ENCODE measurements at places on chromosomes 16 and 17. TPM values are rescaled to one million over a fixed set of nuclear protein-coding genes. Genes with fewer than 3 reads are reported as not detected.
A peak's percentile ranks its signal among the peaks of the same experiment; 100 is the strongest.

- peak; percentile 77 for DNase-seq
Observed at GRCh38 chr17:77247048-77247541, 106.3 kb downstream of the SEC14L1 start.

- DNase-seq = no peak
Observed at GRCh38 chr16:87835882-87836331, 33.4 kb downstream of the SLC7A5 start.

MFSD6L gene
- total RNA-seq = not detected

PERCC1 gene
- 0.50 TPM for total RNA-seq

DNA sequence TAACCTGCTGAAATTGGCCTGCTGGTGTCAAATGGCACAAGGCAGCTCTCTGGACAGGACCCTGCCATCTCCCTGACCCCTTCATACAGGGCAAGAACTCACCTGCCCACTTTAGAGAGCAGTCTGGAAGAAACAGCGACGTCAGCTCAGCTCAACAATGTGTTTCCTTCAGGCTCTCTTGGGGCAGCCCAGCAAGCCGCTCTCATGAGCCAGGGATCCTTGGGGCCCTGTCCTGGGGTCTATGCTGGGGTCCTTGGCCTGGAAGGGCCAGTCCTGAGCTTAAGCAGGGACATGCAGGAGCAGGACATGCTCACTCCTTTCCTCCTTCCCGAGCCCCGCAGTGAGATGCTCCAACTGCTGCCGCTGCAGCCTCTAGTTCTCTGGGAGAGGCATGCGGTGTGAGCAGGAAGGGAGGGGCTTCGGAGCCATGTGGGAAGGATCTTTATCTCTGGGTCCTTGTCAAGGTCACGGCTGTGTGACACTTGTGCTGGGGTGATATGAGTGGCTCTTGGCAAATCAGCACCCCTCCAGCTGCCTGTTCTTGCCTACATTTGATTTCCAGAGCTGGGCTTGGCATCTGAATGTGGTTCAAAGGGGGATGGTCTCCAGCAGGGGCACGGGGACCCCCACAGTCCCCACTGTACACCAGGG is 3.4 kb downstream of the C1QTNF1 start:
- no peak for DNase-seq

GRCh38 chr16:72875291-72876031 is 172.5 kb downstream of the ZFHX3 start:
- no peak for DNase-seq

- DNase-seq = no peak
Observed at GRCh38 chr16:50479771-50480170, 68.4 kb upstream of the NKD1 start.

GRCh38 chr16:68644715-68645493 is at the start of gene CDH3:
Gene CDH3, plus strand, starts transcription at chr16:68645310. Its CDS starts 70 bp downstream, at chr16:68645380.
- DNase-seq = peak; percentile 7

DNA sequence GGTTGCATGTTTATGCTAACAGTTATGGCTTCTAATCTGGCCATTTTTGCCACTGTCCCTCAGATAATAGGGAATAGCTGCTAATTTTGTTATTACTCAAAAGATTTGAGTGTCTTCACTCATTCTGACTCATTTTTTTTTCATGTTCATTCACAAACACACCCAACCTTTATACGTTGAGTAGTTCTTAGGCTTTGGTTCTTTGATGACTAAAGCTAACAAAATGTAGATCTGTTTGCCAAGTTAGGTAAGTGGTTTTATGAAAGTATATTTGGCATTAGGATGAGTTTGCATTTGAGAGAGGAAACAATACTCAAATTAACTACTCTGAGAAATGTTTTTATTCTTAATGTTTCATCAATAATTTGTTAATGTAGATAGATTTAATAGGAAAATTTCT is 3.6 kb downstream of the MAP2K4 start:
- DNase-seq = no peak

TBC1D3E gene
- 0.17 TPM for total RNA-seq

GRCh38 chr17:59347975-59348391 is 16.5 kb downstream of the YPEL2 start:
- DNase-seq = no peak

GRCh38 chr16:11629071-11630030 is 38.9 kb upstream of the SNN start:
- no peak for DNase-seq

GRCh38 chr17:60155815-60156214 is 6.0 kb downstream of the CA4 start:
- DNase-seq = no peak

GRCh38 chr17:69828087-69828486 is 246.9 kb upstream of the KCNJ16 start:
- no peak for DNase-seq

LAT gene
- total RNA-seq = 349 TPM

- DNase-seq = no peak
Observed at GRCh38 chr16:4320571-4321137, 4.8 kb downstream of the GLIS2 start.

DNA sequence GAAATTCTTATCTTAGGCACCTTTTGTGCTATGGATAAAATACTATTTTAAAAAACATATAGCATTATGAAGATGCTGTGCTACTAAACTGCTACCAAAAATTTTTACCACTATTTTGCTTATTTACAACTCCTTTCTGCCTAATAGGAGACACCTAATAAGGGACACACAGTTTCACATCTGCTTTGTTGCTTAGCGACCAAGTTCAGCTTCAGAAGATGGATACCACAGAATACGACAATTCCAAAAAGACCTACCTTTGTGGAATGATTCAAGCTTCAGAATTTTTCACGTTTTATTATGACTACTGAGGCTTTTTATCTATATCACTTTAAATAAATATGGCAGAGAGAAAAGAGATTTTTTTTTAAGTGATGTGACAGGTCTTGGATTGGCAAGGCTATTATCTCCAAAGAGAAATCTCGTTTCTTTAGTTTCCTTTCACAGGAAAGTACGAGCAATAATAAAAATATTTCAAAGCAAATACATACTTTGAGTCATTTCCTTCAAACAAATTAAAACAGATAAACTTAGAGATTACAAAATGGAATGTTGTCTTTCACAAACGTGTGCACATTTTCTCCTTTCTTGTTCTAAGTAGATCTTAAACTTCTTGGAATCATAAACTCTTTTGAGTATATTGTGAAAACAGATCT is 35.4 kb downstream of the SPAG9 start:
- DNase-seq = no peak

GUCY2D gene
- total RNA-seq = not detected

GRCh38 chr16:85256190-85256739 is 144.0 kb upstream of the CIBAR2 start:
- DNase-seq = no peak

DNA sequence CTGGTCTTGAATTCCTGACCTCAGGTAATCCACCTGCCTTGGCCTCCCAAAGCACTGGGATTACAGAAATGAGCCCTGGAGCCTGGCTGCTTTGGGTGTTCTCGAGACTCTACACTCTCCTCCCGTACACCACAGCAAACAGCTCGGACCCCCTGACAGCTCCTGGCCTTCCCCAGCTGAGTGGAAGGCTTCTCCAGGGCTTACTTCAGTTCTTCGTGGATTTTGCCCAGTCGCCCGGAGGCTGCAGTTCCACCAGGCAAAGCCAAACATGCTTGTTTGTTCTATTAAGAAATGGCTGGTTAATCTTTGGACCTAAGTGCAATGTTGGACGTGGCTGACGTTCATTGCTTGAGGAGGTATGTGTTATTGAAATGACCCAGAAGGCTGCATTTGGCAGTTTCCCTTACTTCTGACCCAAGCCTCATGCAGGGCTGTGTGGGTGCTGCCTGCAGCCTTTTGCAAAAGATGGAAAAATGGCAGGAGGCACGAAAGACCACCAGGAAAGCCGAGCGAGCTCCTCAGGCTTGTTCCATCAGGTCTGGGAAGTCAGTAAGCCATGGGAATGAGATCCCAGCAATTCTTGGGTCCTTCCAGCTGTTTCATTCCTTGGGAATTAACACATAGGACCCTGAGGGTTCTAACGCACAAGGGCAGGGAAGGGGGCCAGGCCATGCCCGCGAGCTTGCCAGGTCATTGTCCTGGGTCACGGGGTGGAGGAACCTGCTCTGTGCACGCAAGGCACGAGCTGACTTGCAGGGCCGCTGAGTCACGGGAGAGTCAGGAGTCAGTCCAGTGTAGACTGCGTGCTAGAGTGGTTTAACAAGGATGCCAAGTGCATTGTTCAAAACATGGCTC is 23.9 kb upstream of the KLHDC4 start:
- no peak for DNase-seq

NPIPA5 gene
- 37.5 TPM for total RNA-seq

- no peak for DNase-seq
Observed at GRCh38 chr16:85137323-85138072, 25.2 kb upstream of the CIBAR2 start.

DNA sequence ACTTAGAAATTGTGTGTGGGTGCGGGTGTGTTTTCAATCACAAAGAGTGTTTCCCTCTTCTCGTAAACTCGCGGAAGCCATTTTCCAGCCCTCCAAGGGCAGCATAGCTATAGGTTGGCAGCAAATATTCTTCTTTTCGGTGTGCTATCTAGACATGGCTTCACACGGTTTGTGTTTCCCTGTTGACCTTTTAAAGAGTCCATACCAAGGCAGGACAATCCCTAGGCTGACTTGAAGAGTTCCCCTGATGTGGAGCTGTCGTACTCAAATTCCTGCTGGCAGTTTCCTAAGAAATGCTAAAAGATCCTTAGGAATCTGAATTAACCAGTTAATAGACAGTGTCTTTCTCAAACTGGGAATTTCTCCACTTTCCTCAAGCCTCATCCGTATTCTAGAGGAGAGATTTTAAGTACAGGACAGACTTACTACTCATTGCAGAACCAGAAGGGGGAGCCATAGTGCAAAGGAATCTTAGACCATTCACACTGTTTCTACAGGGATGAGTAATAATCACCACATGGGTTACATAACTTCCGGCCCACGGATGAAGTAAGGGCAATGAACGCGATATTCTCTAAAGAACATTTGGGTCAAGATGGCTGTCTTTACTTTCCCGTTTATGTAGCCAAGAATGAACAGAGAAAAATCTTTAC is 288.6 kb upstream of the ELAC2 start:
- DNase-seq = no peak

KRT24 gene
- not detected for total RNA-seq

- DNase-seq = no peak
Observed at GRCh38 chr16:80317599-80318037, 223.2 kb upstream of the DYNLRB2 start.

- no peak for DNase-seq
Observed at GRCh38 chr16:9090101-9090959, 1.1 kb upstream of the HAPSTR1 start.

TBC1D3I gene
- total RNA-seq = 1.3 TPM

DNA sequence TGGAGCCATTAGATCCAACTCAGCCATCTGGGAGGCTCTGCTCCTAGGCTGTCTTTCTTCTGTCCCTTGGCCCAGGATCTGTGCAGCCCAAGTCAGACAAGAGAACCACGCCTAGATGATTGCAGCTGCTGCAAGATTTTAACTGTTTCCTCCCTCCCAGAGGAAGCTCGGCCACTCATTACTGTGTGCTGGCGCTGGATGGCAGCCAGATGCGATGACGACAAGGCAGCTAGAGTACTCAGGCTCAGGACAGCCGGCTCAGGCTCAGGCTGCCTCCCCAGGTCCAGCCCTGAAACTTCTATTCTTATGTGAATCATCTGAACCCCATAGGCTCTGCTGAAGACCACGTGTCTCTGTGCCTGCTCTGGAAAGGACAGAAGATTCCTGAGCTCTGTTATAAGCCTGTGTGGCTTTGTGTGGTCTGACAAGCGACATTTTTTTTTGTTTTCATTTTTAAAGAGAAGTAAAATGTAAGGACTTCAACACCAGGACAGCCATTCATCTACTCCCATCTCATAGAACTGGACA is 32.1 kb upstream of the FBXW10B start:
- peak; percentile 11 for DNase-seq

PIK3R5 gene
- total RNA-seq = 89.4 TPM

- DNase-seq = no peak
Observed at GRCh38 chr17:50218071-50218759, 16.8 kb upstream of the COL1A1 start.

QRICH2 gene
- total RNA-seq = 5.3 TPM

- DNase-seq = no peak
Observed at GRCh38 chr16:951660-952301, 19.0 kb downstream of the LMF1 start.

DNA sequence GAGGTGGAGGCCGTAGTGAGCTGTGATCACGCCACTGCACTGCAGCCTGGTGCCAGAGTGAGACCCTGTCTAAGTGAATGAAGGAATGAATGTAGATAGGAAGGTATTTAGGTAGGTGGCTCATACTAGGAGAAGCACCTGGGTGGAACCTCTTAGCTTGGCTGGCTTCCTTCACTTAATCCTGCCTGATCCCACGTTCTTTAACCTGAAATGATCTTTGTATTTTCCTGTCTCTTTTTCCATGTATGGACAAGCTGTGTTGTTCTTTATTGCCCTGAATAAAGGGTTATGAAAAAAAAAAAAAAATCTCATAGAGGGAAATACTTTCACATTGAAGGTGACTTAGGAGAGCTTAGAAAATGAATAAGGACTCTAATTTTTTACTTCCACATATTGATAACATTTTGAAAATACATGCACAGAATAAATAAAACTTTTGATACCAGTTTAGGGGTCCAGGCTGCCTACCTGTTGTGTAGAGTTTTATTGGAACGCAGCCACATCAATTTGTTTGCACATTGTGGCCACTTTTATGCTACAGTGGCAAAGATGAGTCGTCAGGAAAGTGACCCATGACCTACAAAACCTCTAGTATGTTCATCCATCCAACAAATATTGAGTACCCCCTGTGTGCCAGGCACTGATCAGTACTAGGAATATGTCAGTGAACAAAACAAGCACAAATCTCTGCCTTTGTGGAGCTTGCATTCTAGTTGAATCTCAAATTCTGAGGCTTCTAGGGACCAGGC is 44.6 kb downstream of the VPS35L start:
- no peak for DNase-seq

- DNase-seq = no peak
Observed at GRCh38 chr16:80993307-80993706, 13.4 kb downstream of the CMC2 start.

SNN gene
- total RNA-seq = 20.4 TPM

GRCh38 chr16:21083729-21084268 is 66.8 kb downstream of the DNAH3 start:
- no peak for DNase-seq

OR1G1 gene
- total RNA-seq = not detected

DNA sequence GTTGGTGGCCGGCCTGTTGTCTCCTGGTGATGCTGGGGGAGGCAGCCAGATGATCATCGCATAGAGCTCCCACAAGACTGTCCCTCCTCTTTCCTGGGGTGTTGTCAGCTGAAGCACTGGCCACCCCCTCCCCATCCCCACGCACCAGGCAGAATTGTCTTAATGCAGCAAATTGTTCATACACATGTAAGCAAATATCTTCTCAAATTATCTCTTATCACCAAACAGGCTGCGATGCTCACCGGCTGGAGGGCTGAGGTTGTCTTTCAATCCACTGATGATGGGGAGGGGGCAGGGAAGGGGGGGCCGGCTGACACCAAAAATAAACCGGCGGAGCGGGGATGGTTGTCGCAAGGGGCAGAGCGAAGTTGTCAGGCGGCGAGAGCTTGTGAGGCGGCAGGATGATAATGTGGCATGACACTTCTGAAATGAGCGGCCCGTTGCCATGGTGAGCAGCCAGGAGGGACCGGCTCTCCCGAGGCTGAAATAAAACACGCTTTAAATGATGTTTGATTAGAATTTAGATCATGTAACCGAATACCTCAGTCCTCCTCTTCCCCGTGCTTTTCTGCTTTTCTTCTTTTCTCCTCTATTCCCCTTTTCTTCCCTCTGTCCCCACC is 59.8 kb downstream of the MRM1 start:
- no peak for DNase-seq

- DNase-seq = no peak
Observed at GRCh38 chr17:69489313-69489712, 74.8 kb downstream of the MAP2K6 start.

Measured in CD4-positive, alpha-beta memory T cell (primary cell).